Stimulated activated CD4-positive, alpha-beta T cell treated with anti-CD3 and anti-CD28 coated beads, TNF-alpha, amount 100 ng/mL, for 48 hours (primary cell): ENCODE measurements at places on chromosomes 2 and 18.

DNA sequence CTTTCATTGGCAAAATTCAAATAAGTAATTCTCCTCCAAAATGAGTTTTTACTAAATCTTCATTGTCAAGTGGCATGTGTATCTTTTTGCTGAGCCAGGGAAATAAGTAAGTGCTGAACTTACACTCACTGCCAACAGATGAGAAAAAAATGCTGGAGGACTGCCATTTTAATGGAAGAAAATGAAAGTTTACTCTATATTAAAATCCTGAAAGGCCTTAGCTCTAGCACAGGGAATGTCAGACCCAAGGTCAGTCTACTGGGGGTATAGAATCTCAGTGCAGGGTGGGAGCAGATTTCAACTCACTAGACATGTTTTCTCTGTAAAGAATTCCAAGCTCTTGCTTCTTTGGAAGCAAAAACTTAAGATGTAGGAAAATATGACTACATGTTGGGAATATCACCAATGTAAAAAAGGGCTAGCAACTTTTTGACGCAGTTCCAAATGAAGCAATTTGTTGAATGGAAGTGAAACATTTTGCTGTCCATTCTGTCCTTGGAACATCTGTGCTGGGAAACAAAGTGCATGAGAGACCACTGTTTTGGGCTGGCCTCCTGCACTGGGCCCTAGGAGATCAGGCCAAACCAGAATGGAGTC lies 127.0 kb downstream of the ST6GAL2 start:
- no peak for DNase-seq

- no peak for DNase-seq
Measured at GRCh38 chr2:222912117-222912516, 51.3 kb downstream of the ACSL3 start.

DNA sequence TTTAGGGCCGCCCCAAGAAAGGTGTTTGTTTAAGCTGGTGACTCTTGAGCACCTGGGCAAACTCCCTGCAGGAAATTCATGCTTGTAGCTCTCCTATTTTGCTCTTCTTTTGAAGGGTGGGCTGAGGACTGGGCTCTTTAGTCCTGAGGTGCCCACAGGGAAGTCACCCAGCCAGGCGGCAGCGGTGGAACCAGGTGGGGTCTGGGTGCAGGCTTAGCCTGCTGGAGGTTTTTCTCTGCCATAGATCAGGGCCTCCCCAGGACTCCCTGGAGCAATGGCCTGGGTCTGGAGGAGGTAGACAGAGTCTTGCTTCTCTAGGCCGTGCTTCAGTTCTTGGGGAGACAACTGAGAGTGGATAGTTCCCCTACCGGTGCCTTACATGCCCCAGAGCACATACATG lies 99.9 kb downstream of the CLIP4 start:
- DNase-seq, result no peak

- no peak for DNase-seq
Measured at GRCh38 chr2:97354576-97354975, 235.1 kb downstream of the ANKRD36B start.

GRCh38 chr2:9690252-9690651 lies 59.5 kb upstream of the YWHAQ start:
- DNase-seq, result no peak

DNA sequence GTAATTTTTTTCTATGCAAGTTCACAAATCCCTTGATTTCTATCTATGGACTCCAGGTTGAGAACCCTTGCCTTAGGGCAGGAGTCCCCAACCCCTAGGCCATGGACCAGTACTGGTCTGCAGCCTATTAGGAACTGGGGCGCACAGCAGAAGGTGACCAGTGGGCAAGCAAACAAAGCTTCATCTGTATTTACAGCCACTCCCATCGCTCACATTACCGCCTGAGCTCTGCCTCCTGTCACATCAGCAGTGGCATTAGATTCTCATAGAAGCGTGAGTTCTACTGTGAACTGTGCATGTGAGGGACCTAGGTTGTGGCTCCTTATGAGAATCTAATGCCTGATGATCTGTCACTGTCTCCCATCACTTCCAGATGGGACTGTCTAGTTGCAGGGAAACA lies 70.2 kb upstream of the SMAD2 start:
- no peak for DNase-seq

- no peak for DNase-seq
Measured at GRCh38 chr18:35458271-35458670, 39.5 kb downstream of the INO80C start.
